ENCODE measurements at places on chromosomes 16 and 17.

DNA sequence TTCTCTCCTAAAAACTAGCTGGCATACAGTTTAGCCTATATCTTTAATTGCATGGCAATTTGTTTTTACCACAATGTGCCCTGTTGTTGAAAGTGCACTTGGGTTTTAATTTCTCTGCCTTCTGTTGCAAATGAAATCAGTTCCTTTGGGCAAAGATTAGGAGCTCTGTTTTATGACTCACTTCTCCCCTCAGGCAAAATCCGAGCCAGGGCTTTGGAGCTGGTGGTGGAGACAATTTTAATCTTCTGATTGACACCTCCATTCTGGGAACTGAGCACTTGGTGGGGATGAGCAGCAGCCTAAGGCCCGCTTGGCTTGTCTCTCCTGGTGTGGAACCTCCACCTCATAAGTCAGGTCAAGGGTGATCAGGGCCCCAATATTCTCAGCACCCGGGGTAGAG, 13.3 kb upstream of the MYH8 start:
- DNase-seq, result no peak

- DNase-seq, result no peak
These were observed 143.7 kb upstream of the GNAO1 start for GRCh38 chr16:56047307-56048234.

- no peak for DNase-seq
These were observed 658 bp upstream of the DUSP3 start for GRCh38 chr17:43779145-43780125.

GRCh38 chr17:67246403-67246652, 1.3 kb upstream of the HELZ start:
- no peak for DNase-seq

- DNase-seq, result no peak
These were observed 8.0 kb downstream of the ZNF750 start for GRCh38 chr17:82831818-82832200.

DNA sequence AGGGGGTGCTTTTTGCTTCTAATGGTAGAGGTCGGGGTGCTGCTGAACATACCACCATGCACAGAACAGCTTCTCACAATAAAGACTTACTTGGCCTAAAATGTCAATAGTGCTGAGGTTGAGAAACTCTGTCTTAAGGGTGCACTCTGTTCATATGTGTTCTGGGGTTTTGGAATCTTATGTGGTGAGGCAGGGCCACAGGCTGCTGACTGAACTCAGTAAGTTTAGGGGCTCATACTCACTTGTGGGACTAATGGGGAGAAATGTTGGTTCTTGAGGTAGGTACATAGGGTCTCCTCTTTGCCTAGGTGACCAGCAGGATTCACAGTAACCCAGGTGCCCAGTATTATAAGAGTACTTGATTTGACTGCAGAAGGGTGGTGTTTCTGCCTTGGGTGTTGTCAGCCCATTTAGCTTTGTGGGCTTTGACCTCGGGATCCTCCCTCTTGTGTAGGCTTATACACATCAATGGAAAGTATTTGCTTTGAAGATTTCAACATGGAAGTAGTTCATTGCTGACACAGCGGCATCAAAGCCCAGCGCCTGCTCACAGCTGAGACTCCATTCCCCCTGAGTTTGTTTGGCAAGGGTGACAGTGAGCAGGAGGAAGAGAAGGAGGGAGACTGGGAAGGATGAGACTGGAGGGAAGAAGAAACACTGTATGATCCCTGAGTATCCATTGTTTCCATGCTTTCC, 17.2 kb downstream of the SLC7A6 start:
- DNase-seq, result no peak

- DNase-seq, result no peak
These were observed 26.5 kb downstream of the YPEL2 start for GRCh38 chr17:59357929-59358328.

Data from AG09309 (cell line).